ENCODE measurements at places on chromosomes 6 and 20.

GRCh38 chr6:117545161-117545595 is 57.1 kb downstream of the GOPC start:
- DNase-seq: no peak

DNA sequence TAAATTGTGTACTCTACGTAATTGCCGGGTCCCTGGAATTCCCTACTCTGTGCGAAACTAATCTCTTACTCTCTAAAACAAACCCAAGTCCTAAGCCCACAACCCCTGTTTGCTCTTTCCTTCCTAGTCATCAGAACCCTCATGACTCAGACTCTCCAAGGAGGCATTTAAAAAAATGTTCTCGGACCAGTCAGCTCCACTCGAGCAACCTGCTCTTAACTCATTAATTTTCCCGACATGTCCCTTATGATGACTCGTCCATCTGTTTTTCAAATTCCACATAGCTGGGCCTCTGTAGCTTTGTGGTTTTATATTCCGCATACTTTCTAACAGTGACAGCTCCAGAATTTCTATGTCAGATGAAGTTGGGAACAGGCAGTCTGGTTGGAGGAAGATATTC is 2.6 kb upstream of the MUC22 start:
- DNase-seq: no peak

- no peak for DNase-seq
Observed at GRCh38 chr6:168239044-168239773, 80.4 kb downstream of the DACT2 start.

GRCh38 chr6:81609736-81610135 is 142.7 kb downstream of the TENT5A start:
- DNase-seq: no peak

DNA sequence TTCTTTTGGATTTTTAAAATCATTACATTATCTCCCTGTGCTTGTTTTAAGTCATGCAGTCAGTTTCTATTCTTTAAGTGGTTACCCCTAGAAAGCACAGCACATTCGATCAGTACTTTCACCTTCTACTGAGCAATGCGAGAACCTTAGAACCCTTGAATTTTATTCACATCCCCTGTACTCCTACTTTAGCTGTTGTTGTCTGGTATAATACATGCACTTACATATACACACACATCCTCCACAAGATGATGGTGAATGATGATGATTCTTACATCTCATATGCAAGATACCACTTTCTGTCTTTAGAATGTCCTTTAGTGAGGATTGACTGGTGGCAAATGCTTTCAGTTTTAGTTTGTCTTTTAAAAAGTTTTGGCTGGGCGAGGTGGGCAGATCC is 5.7 kb downstream of the CDC40 start:
- DNase-seq: no peak

DNA sequence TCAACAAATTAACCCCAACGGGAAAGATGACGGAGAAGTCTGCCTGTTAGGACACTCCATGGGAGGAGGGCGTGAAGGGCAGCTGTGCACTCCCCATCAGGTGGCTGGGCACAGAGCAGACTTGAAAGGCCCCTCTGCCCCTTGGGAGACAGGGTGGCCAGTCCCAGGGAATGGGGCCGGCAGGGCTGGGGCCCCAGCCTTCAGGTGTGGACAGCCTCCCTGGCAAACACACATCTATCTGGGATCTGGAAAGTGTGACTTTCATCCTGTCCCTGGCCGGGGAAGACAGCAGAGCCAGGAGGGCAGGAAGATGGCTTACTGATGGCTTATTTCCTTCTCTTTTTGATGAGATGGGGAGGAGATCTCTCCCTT is 4.5 kb upstream of the FRMD1 start:
- DNase-seq: no peak

GRCh38 chr20:62409931-62410745 is 3.1 kb upstream of the CABLES2 start:
- DNase-seq: no peak

- DNase-seq: no peak
Observed at GRCh38 chr20:33814238-33814712, 3.1 kb downstream of the CHMP4B start.

- DNase-seq: peak; percentile 16
Observed at GRCh38 chr6:3751730-3752530, 417 bp upstream of the PXDC1 start.

- no peak for DNase-seq
Observed at GRCh38 chr20:10366898-10367692, 66.9 kb downstream of the MKKS start.

DNA sequence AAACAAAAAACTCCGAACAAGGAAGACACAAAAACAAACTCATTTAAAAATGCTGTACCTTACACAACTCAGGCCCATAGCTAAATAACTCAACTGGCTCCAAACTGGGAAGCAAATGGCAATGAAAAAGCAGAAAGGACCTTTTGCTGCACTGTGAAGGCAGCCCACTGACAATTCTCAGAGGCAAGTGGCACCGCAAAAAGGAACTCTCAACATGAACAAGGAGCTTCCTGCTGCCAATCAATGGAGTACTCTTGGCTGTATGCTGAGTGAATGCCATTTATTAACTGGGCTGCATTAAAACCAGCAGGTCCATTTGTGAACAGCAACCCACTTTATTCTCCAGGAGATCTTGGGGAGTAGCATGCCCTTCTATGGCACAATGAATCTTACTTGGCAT is 209.9 kb downstream of the PTPRK start:
- no peak for DNase-seq

GRCh38 chr20:22928679-22929078 is 106.4 kb upstream of the SSTR4 start:
- DNase-seq: no peak

GRCh38 chr6:113750151-113750855 is 106.8 kb upstream of the MARCKS start:
- no peak for DNase-seq
